ENCODE measurements at places on chromosomes 5 and 9. TPM values are rescaled to one million over a fixed set of nuclear protein-coding genes. Genes with fewer than 3 reads are reported as not detected.

- no peak for DNase-seq
These were observed 26.2 kb downstream of the ZNF462 start for GRCh38 chr9:106889061-106889590.

GRCh38 chr5:131068893-131069643 lies 96.0 kb downstream of the HINT1 start:
- peak; percentile 72 for DNase-seq

DNA sequence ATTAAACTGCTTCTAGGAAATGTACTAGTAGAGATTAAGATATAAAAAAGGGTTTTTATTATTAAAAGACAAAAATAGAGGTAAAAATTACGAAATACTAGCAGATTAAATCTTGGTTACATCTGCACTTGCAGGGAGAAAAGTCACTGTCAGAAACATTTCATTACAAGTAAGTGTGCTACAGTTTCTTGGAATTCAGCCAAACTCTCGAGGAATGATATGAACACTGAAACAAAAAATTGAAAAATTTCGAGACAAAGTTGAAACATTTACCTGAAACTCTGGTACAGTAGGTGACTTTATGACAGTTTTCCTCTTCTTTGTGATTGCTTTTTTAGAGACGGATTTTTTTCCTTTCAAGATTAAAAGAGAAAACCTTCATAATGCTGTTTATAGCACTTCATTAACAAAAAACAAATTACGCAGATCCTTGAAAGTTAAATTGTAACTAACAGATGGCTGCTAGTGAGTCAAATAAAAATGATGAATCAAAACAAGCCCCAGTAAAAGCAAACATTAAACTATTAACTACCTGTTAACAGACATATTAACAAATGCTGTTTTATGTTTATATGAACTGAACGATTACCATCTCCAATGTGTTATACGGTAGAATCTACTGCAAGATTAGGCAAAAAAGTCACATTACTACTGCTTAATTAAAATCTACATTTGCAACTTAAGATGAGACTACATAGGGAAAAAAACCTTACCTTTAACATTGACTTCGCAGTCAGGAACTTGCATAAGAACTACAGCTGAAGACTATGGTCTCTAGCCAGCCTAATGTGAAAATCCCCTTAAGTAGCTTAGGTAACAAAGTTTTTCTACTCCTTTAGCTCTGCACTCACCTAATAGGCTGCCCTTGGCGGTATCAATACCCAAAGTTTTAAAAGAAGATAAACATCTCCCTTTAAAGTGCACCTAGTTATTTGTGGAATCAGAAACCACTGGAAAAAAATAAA lies 61.4 kb downstream of the RANBP6 start:
- DNase-seq, result no peak

DNA sequence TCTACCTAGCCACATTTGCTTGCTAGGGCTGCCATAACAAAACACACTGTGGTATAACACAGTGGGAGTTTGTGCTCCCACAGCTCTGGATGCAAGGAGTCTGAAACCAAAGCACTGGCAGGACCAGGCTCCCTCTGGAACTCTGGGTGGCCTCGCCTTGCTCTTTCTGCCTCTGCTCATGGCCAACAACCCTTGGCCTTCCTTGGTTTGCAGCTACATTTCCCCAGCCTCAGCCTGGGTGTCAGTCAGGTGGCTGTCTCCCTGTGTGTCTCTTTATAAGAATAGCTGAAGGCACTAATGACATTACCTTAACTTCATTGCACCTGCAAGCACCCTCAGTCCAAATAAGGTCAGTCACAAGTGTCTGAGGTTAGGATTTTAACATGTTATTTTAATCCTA lies 101.0 kb upstream of the IRX2 start:
- DNase-seq, result no peak

DNA sequence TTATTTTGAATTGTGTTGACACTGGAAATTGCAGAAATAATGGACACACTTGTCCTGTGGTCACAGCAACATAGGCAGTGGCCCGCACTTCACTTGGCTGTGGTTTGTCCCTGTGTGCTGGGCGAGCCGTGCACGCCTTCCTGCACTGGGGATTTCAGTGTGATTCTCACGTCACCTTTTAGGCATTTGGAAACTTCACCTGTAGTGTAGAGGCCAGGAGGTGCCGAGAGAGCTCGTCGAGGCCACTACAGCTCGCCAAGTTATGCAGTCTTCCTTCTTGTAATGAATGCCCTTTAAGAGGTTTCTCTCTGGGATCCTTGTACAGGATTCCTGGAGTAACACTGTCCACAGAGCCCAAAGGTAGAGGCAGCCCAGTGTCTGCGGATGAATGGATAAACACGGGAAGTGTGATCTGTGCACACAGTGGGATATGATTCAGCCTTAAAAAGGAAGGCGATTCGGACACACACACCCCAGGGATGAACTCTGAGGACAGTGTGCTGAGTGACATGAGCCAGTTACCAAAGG lies 14.7 kb downstream of the TRAF2 start:
- no peak for DNase-seq

- DNase-seq, result no peak
These were observed 609.7 kb upstream of the DAB2 start for GRCh38 chr5:40034441-40034840.

GRCh38 chr9:114225561-114226212 lies 70.3 kb downstream of the COL27A1 start:
- no peak for DNase-seq

- no peak for DNase-seq
These were observed 159.7 kb upstream of the SNX2 start for GRCh38 chr5:122615146-122615545.

- peak; percentile 11 for DNase-seq
These were observed 767 bp downstream of the RALGPS1 start for GRCh38 chr9:126915281-126915816.

GRCh38 chr5:173866858-173867679 lies 21.1 kb upstream of the CPEB4 start:
- DNase-seq, result no peak

DNA sequence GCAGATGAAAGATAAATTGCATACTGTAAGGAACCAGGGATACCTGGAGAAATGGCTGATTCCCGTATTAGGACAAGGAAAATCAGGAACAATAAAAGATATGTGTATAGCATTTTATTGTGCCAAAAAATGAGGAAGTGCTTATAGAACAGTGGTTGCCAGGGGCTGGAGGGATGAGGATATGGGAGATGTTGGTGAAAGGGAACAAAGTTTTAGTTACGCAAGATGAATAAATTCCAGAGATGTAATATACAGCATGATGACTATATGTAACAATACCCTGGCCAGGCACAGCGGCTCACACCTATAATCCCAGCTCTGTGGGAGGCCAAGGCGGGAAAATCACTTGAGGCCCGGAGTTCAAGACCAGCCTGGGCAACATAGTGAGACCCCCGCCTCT lies 101.8 kb downstream of the CDK5RAP2 start:
- no peak for DNase-seq

GRCh38 chr5:78076351-78076750 lies 218.1 kb downstream of the AP3B1 start:
- DNase-seq, result no peak

- DNase-seq, result no peak
These were observed 3.1 kb downstream of the CCDC183 start for GRCh38 chr9:136799079-136799853.

DNA sequence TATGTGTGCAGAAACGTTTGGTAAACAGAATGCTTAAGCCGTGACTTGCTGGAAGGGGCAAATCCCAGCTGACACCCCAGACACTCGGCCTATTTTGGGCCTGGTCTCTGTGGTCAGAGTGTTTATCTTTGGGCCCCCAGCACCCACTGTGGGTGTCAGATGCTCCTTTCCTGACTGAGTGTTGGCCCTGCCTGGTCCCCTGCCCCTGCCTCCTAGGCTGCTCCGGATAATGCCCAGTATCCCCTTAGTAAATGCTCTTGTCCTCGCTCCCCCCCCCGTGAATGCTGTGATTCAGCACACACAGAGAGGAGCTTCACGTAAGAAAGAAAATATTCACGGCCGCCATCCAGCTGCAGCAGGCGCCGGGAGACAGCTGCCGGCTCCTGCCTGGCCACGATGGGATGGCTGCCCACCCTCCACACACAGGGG lies 11.3 kb upstream of the ANGPTL2 start:
- no peak for DNase-seq

GRCh38 chr9:105127863-105128220 lies 116.6 kb upstream of the SLC44A1 start:
- peak; percentile 81 for DNase-seq

DNA sequence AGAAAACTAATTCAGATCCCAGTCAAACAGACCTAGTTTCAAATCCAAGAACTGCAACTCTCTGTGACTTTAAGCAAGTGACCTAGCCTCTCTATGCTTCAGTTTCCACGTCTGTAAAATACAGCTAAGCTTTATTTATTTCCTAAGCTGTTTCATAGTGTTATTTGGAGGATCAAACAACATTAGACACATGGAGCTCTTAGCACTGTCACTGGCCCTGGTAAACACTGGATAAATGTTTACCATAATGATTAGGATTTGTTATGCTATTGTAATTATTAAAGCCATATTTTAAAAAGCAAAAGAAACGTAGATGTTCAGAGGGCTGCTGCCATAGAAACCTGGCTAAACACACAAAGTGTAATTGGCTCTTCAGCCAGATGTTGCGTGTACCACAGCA lies 26.6 kb upstream of the C5orf58 start:
- DNase-seq, result no peak

DNA sequence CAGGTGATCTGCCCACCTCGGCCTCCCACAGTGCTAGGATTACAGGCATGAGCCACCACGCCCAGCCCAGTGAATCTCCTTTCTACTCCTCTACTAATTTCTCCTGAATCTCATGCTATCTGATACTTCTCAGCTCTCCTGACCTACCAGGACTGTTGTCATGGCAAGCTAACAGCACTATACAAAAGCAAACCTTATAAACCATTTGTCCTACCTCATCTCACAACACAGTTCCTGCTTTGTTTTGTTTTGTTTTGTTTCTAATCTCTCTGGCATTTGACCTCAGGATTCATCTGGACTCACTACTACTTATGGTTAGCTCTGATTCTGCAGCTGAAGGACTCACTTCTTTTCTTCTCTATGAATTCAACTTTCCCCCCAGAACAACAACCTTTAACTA lies 734.8 kb downstream of the TLE1 start:
- no peak for DNase-seq

DNA sequence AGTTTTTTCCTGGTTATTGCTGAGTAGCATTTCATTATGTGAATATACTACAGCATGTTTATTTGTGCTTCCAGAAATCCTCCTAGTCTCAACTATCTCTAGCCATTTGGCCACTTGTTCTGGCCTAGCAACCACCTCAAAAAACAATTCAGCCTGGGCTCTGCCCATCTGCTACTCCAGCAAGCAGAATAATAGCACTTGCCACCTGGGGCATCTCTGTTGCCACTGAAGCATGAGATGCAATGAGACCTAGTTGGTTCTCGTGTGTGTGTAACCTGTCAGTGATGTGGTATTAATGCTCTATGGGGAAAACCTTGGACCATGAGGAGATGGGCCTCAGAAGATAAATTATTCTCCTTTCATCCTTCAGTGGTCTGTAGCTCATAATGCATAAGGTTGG lies 129.5 kb downstream of the RNF180 start:
- DNase-seq, result no peak

DNA sequence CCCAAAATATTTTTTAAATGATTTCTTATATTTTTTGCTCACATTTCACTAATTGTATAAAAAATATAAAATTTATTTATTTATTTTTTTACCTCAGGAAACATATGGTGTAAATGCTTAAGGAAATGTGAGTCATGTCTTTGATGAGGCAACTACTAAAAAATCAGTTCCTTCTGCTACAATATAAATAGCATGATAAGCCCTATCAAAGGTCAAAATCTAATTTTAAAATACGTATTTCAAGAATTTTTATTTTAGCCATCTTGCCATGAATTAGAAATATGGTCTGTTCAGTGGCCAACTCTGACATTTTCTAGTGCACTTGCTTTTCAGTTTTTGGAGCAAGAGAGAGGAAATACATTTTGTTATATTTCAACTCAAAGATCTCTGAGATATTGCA lies 50.5 kb downstream of the PDE4D start:
- DNase-seq, result no peak

- no peak for DNase-seq
These were observed 96.7 kb upstream of the PCA3 start for GRCh38 chr9:76667521-76667957.

- peak; percentile 23 for DNase-seq
These were observed 49.9 kb downstream of the LRRTM2 start for GRCh38 chr5:138824924-138825863.

DNA sequence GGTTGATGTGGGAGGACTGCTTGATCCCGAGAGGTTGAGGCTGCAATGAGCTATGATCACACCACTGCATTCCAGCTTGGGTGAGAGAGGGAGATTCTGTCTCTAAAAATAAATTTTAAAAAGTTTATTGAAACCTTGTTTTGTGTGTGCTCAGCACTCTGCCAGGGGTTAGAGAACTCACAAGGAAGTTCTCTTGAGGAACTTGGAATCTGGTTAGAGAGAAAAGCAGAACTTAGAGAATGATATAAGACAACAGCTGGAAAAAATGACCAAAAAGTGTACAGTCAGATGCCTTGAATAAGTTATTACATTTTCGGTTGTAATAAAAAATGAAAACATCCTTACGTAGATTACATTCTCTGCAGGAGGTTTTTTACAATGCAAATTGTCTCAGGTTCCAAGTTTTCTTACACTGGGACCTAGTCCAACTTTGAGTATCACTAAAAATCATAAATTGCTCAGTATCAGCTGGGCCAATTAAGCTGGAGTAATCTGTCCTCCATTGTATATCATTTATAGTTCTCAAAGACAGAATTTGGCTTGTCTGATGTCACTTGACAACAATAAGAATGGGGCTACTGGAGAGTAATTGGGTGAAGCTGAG lies 21.7 kb upstream of the TENT2 start:
- no peak for DNase-seq

DNA sequence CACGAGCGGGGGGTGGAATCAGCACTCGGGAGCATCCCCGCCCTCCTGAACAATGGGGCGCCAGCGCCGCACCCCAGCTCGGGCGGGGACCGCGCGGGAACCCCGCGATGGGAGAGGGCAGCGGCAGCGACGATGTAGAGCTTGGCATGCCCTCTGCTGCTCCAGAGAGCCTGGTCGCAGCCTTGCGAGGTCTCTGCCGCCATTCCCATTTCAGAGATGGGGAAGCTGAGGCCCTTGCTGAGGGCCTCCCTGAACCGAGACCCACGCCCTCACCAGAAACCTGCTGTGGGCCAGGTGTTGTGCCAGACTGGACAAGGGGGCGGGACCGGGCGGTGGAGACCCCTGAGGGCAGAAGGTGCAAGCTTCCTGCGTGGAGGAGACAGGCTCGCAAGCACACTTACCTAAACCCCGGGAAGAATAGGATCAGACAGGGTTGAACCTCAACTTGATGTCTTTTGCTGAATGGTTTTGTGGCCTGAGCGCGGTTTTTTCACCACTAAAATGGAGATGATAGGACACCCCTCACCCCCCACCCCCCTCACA lies 647 bp upstream of the MEGF9 start:
- DNase-seq, result no peak

SLC1A3 gene
- not detected for total RNA-seq

PCDHGA11 gene
- not detected for total RNA-seq

PCDHA1 gene
- not detected for total RNA-seq

SPATA9 gene
- total RNA-seq, result not detected

DBN1 gene
- total RNA-seq, result 2.3 TPM

PCDHB15 gene
- total RNA-seq, result not detected

CRB2 gene
- total RNA-seq, result not detected

IFNK gene
- not detected for total RNA-seq

IFNA2 gene
- not detected for total RNA-seq

OLFML2A gene
- total RNA-seq, result not detected

C9orf153 gene
- total RNA-seq, result 0.32 TPM

PCSK5 gene
- total RNA-seq, result 2.0 TPM

SLC28A3 gene
- total RNA-seq, result not detected

CDHR2 gene
- 1.3 TPM for total RNA-seq

PPP2R2B gene
- 16.7 TPM for total RNA-seq

ARAP3 gene
- total RNA-seq, result 6.1 TPM
